ENCODE measurements at places on chromosomes 3 and 15. TPM values are rescaled to one million over a fixed set of nuclear protein-coding genes. Genes with fewer than 3 reads are reported as not detected.

GRCh38 chr3:48187579-48188265 is 495 bp downstream of the CDC25A start:
- peak; percentile 85 for DNase-seq

GRCh38 chr3:131356006-131356595 is 25.5 kb upstream of the NUDT16 start:
- no peak for DNase-seq

- DNase-seq: no peak
Measured at GRCh38 chr15:49624056-49624455, 3.2 kb downstream of the DTWD1 start.

DNA sequence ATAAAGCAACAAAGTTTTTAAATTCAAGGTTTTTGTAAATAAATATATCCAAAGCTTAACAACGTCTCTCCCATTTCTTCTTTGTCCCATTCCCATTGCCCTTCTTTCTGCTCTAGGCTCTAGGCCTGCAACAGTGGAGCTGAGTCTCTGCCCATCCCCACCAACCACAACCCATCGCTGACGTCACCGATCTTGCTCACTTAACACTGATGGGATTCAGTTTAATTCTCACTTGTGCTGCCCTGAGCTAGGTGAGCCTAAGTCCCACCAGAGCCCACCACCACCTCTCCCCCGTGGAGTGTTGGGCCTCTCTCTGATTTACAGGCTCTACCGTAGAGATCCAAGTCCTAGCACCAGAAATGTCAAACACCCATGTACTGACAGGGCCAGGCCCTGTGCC is 61.3 kb upstream of the RAB6B start:
- DNase-seq: no peak

- no peak for DNase-seq
Measured at GRCh38 chr15:55827955-55828354, 85.0 kb upstream of the PRTG start.

GRCh38 chr3:118077332-118077731 is 957.3 kb downstream of the IGSF11 start:
- DNase-seq: no peak

Gene CNTN3
- total RNA-seq: not detected

DNA sequence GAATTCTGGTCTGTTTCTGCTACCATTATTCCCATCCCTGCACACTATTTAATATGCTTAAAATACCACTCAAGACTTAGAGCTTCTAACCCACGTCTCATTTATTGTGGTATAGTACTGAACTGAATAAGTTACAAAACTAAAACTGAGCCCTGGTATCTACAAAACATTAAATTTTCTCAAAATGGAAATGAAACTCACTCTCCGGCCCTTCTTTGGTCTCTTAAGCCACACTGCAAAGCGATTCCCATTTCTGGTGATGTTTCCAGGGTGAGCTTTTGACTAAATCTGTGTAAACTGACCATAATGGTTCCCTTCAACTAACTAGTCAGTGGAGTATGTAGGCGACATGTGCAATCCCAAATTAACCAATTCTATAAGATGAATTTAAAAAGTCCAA is 18.6 kb downstream of the KPNA4 start:
- no peak for DNase-seq

DNA sequence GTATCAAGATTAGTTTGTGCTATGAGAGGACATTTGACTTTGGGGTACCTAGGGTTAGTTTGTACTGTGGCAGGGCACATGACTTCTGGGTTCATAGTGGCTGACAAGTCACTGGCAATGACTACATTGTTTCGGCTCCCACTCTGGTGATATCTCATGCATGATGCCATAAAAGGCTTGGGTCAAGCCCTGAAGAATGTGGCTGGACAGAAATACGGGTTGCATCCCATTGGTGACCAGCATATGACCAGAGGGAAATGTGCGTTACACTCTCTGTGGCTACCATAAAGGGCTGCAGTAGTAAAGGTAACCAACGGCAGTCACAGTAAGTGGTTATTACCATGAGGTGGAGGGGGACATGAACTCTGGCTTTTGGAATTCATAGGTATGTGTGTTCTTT is 18.4 kb downstream of the THOC7 start:
- DNase-seq: no peak

Gene GOLGA8S
- 0.27 TPM for total RNA-seq

Gene IL17RE
- total RNA-seq: 1.9 TPM

Gene RASGRF1
- not detected for total RNA-seq

Gene AADACL2
- total RNA-seq: not detected

DNA sequence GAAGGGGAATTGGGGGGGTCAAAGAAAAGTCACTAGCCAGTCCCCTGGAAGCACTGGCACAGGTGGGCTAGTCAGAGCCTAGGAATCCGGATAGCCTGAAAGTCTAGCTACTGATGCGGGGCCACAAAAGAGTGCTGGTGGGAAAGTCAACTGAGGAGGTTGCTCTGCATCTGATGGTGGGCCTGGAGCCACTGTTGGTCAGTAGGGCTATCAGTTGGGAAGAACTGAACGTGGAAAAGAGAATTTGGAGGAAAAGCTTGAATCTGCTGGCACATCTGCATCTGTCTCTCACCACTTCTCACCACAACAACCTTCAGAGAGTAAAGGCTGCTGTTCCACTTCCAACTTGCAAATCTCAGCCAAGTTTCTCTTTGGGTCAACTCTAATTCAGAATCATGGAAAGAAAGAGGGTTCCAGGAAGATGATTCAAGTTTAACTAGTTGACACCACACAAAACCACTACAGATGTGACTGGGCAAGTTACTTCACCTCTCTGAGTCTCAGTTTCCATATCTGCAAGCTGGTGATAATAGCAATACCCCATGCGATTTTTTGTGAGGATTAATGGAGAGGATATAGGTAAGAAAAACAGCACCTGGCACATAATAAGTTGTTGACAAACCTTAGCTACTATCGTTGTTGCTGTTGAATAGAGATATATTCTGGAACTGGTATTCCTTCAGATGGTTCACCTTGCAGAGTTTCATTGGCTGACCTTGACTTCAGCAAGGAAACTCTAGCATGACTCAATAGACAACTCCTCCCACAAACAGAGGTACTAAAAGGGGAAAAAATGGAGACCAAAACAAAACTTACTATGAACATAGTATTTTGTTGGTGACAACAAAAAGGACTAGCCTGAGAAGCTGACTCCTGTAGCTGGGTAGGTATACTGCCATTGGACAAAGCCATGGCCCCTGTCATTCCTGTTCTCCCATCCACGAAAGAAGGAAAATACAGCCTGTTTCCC is 280.2 kb upstream of the STT3B start:
- DNase-seq: no peak

GRCh38 chr3:69848113-69848512 is 108.8 kb downstream of the MITF start:
- DNase-seq: no peak

DNA sequence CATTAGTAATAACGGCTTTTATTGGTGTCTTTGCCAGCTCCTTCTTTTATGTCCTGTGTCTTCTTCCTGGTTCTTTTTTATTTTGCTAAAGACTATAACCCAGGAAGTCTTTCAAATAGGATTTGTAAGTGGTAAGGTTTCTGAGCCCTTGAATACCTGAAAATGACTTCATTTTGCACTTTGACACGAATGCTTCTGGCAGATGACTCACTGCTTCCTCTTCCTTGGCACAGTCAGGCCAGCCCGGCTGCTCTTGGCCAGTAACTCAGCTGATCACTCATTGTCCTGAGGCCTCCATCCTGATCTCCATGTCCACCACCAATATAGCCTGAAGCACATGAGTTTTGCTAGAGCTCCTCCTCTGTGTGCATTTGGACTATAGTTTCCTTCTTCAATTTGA is 48.7 kb upstream of the NR2E3 start:
- DNase-seq: no peak

Gene CNTN4
- total RNA-seq: 0.27 TPM

Gene IGSF10
- 1.3 TPM for total RNA-seq

DNA sequence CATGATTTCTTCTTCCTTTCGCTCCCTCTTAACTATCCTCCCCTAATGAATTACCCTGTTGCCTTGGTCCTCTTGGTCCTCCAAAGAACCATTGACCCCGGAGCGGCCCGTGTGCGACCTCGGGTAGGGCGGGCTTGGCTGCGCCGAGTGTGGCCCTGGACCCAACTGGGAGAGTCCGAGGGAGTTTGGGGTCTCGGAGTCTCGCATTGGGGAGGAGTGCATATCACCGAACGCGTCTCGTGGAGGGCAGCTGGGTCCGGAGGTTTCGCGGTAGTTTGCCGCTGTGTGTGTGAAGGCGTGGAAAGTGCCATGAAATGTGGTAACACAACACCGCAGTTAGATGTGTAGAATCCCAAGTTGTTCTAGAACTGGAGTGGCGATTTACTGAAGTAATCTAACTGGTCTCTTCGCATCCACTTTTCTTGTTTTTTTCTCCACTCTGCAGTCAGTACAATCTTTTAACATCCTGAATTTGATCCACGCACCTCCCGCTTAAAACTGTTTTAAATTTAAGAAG is 363 bp downstream of the GTF2E1 start:
- DNase-seq: peak; percentile 17

Gene NLGN1
- total RNA-seq: 2.2 TPM

Gene APOD
- not detected for total RNA-seq

DNA sequence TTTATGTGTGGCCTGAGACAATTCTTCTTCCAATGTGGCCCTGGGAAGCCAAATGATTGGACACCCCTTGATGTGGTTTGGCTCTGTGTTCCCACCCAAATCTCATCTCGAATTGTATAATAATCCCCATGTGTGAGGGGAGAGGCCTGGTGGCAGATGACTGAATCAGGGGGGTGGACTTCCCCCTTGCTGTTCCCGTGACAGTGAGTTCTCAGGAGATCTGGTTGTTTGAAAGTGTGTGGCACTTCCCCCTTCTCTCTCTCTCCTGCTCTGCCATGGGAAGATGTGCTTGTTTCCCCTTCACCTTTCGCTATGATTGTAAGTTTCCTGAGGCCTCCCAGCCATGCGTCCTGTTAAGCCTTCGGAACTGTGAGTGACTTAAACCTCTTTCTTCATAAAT is 60.1 kb upstream of the PARL start:
- DNase-seq: no peak

DNA sequence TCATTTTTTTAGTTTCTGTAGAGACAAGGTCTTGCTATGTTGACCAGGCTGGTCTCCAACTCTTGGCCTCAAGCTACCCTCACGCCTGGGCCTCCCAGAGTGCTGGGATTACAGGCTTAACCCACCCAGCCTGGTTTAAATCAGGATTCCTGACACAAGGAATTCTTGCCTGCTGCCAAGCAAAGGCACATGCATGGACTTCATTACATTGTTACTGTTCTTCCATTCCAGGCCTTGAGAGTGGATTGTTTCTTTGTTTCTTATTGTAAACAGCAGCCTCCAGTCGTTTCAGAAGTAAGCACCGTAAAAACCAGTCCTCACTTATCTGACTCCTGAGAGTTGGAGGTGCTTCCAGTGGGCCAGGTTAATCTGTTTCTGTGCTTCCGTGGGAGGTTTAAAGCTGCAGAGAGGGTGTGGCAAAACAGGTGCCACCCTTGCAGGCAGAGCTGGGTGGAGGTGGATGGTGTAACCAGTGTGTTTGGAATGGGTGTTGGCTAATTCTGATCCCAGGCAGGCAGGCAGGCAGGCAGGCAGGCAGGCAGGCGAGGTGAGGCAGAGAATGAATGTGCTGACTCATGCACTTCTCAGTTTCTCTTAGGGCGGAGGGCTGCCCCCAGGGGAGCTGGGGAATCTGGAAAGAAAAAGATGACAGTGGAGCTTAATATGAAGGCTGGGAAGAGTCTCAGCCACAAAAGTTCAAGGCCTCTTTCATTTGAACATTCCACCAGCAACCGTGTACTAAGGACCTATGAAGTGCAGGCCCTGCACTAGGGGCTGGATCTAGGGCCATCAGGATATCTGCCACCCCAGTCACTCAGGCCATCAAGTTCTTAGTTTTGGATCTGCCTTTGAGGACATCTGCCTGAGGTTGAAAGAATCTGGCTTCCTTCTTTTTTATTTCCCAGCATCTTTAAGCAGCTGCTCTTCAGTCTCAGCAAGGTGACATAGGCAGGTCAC is 37.0 kb upstream of the CDCP1 start:
- DNase-seq: no peak
